ENCODE measurements at places on chromosomes 7 and 10. TPM values are rescaled to one million over a fixed set of nuclear protein-coding genes. Genes with fewer than 3 reads are reported as not detected.

The LRRC4 gene
- total RNA-seq: 3.7 TPM

The HPSE2 gene
- total RNA-seq: 0.16 TPM

The PARP12 gene
- 12.5 TPM for total RNA-seq

The SAP25 gene
- total RNA-seq: not detected

The CYREN gene
- total RNA-seq: 24.0 TPM

The TAF3 gene
- 12.4 TPM for total RNA-seq

- DNase-seq: no peak
Measured at GRCh38 chr7:104960741-104961448, 53.1 kb upstream of the KMT2E start.

DNA sequence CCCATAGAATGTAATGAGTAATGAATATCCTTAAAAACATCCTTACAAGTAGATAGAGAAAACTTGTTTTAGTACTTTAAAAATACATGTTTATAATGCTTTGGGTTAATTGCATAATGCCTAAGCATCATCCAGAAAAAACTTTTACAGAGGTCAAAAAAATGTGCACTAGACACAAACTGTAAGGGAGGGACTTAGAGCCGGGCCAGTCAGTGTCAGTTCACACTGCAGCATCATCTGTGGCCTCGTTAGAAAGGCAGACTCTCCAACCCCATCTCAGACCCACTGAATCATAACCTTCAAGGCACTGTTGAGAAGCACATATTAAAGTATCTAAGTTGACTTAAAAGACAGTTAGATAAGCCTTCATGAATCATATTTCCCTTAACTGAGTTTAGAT, 230.1 kb upstream of the PRPS1L1 start:
- no peak for DNase-seq

- DNase-seq: no peak
Measured at GRCh38 chr7:90298145-90299038, 22.7 kb downstream of the FAM237B start.

DNA sequence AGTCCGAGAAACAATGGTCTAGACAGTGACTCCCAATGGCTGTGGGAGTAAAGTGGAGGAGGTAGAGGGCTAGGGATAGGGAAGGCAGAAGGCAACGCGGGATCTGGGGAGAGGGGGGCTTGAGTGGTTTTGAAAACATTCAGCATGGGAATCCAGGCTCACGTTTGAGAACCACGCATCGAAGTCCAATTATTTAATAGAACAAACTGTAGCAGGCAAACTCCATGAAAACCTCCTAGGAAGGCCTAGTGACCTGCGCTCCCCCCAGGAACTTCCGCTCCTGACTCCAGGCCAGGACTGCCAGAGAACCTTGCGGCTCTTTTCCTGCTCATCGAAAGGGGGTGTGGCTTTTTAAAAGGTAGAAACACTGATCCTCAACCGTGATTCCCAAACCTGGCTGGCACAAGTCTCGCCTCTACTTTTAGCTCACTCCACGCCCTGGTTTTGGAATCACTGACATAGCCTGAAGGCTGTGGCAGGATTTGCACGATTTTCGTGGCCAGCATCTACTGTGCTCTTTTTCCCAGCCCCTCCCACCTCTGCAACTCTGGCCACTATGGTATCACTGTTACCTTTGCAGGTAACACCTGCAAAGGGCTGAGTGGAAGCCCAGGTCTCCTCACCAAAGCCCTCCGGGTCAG, 43.4 kb downstream of the MYOF start:
- DNase-seq: peak; percentile 79

DNA sequence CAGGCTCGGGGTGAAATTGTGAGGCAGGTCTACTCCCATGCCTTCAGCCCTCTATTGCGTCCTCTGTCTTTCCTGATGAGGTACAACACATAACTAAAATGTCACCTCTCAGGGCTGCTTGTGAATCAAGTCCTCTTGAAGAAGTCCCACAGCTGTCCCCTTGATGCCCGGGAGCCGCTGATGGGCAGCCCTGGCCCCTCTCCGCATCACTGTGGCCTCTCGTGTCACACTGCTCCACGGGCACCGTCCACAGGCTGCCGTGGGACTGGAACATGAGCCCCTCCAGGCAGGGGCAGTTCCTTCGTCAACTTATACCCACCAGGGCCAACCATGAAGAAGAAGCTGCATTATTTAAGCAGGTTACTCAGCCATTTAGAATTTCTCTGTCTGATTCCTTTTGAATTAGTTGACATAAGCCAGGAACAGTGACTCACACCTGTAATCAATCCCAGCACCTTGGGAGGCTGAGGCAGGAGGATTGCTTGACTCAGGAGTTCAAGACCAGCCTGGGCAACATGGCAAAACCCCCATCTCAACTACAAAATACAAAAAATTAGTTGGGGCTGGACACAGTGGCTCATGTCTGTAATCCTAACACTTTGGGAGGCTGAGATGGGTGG, 58.5 kb upstream of the UBE3C start:
- no peak for DNase-seq

- DNase-seq: no peak
Measured at GRCh38 chr10:37289833-37290464, 164.6 kb downstream of the ANKRD30A start.

DNA sequence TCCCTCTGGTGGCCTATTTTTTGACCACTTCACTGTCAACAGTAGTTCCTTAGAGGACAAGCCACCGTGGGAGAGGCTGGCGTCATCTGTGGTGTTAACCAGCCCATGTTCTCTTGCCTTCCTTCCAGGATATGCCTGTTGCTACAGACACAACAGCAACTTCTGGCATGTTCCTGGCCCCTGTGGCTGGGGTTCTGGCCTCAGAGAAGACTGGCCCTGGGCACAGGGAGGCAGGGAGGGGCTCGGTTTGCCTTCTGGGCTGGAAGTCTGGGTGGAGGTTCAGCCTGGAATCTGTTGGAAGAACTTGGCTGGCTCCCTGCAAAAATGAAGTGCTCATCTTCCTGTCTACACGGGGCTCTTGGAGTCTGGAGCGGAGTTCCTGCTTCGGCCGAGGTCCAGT, 25.7 kb downstream of the GOLGA7B start:
- no peak for DNase-seq

DNA sequence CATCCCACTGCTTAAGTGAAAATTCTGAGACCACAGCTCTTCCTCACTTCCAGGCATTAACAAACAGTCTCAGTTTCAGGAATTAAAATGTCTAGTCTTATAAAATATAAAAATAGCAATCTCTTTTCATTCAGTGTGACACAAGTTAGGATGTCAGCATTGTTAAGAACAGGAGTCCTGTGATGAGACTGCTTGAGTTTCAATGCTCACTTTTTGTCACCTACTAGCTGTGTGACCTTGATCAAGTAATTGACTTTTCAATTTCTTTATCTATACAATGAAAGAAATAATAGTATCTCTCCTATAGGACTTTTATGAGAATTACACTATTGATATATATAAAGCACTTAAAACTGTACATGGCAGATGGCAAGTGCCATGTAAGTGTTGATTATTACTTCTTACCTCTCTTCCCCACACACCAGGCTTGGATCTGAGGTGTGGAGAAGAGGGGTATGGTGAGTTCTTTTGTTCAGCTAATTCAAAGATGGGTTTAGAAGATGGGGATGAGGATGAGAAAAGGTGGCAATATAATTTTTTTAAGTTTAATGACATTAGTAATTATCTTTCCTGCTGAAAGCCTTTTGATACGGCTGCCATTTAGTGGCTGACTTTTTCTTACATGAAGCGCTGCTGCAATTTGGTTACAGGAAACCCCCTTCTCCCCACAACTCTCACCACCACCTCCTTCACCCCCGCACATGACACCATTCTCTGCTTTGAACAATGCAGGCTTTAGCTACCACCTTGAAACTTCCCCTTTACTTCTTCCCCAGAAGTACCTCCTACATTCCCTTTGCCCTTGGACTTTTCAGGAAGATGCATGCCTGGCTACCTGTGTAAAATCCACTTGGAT, 20.8 kb upstream of the HYAL4 start:
- DNase-seq: no peak

GRCh38 chr7:44977959-44978335, 868 bp downstream of the MYO1G start:
- DNase-seq: no peak

DNA sequence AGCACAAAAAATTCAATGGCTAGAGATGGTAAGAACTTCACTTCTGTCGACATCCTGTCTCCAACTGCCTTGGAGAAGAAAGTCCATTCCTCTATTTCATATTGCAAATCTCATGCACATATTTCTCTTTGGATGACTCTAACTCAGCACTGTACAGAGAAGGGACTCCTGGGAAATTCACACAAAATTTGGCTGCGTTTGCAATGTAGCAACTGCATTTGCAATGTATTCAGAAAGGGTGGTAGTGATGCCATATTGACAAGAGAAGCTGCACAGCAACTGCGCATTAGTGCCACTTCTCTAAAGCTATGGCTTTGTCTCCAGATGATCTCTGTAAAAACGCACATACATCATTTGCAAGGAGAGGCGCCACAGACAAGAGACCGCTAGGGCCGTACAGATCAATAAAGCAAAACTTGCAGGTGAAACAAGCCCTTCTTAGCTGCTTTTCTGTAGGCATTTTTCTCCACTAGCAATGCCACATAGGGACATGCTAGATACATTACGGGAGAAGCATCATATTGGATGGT, 389.5 kb downstream of the TCERG1L start:
- DNase-seq: no peak

DNA sequence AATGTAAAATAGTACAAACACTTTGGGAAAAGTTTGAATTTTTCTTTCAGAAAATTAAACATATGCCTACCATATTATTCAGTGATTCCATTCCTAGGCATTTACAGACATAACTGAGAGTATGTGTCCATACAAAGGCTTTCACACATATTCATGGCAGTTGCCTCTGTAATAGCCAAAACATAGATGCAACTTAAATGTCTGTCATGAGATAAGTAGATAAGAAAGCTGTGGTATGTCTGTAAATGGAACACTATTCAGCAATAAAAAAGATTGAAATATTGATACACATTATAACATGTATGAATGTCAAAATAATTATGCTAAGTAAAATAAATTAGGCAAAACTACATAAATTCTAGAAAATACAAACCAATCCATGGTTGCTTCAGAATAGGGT, 964.5 kb upstream of the MBL2 start:
- DNase-seq: no peak

DNA sequence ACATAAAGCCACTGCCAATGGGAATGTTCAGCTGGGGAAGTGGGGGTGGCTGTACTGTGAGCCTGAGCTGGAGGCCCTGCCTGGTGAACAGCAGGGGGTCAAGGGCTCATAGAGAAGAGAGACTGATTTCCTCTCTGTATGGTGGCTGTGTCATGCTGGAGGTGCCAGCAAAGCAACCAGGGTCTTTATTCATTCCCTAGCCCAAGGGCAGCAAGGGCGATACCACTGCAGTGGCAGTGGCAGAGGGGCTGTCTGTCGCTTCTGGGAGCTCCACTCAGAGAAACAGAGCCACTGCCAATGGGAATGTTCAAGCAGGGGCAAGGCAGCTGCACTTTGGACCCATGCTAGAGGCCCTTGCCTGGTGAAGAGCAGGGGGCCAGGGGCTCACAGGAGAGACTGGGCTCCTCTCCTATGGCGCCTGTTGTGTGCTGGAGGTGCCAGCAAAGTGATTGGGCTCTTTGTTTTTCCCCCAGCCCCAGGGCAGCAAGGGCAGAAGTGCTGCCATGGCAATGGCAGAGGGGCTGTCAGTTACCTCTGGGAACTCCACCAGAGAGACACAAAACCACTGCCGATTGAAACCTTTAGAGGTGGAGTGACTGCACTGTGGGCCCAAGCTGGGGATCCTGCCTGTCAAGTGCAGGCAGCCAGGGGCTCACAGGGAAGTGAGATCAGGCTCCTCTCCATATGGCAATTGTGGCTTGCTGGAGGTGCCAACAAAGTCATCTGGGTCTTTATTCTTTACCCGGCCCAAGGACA, 545.1 kb downstream of the SH2D4B start:
- DNase-seq: no peak

DNA sequence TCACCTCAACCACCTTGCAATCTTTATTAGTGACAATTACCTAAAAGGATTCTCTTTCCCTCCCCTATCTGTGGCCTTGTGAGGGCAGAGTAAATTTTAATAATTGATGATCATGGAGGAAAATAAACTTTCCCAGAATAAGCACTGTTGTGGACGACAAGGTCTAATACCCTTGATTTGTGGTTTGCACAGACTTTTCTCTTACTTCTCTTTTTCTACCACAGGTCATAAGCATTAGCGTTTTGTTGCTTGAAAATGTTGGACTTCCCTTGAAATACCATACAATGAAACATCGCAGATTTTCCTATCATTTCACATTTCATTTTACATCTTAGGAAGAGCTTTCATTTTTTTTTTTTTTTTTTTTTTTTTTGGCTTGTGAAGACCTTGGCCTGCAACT, 188.1 kb upstream of the TMEM72 start:
- DNase-seq: no peak

DNA sequence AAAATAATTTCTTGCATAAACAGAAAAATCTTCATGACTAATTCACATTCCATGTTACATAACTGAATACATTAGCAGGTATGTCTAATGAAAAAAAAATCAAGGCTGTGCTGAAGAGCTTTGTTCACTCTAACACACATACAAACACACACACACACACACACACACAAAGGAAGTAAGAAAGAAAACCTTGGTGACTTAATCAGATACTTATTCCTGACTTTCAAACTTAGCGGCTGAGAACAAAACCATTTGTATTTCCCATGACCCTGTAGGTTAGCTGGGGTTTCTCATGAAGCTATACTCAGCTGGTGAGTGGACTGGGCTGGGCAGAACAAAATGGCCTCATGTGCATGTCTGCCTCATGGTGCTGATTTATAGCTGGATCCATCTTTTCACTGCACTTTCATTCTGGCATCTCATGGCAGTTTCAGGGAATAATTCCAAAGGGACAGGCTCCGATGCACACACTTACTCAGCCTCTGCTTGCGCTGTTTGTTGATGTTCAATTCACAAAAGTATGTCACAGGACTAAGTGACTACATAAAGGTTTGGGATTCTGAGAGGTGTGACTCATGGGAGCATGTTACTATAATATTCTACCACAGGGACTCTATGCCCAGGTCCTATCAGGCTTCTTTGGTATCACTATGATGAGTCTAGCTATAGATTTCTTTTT, 161.2 kb downstream of the PCLO start:
- no peak for DNase-seq

- DNase-seq: no peak
Measured at GRCh38 chr10:112724404-112724991, 225.5 kb upstream of the TCF7L2 start.

All from cardiac septum (tissue), 1 donor.